ENCODE measurements at places on chromosomes 3 and 15. TPM values are rescaled to one million over a fixed set of nuclear protein-coding genes. Genes with fewer than 3 reads are reported as not detected.

GOLGA6L7 gene
- not detected for polyA plus RNA-seq

RAB43 gene
- polyA plus RNA-seq, result 14.9 TPM

NRROS gene
- polyA plus RNA-seq, result 3.5 TPM

PLAAT1 gene
- not detected for polyA plus RNA-seq

PODXL2 gene
- polyA plus RNA-seq, result 4.7 TPM

Data from CD8-positive, alpha-beta memory T cell (primary cell).